ENCODE measurements at places on chromosomes 12 and 14.

- no peak for DNase-seq
Observed at GRCh38 chr14:104953097-104953496, 25.1 kb downstream of the AHNAK2 start.

GRCh38 chr12:108198043-108198442, 69.0 kb downstream of the WSCD2 start:
- no peak for DNase-seq

- no peak for DNase-seq
Observed at GRCh38 chr12:69405566-69405865, 46.0 kb downstream of the YEATS4 start.

- DNase-seq, result no peak
Observed at GRCh38 chr12:77163074-77164038, 98.0 kb upstream of the E2F7 start.

DNA sequence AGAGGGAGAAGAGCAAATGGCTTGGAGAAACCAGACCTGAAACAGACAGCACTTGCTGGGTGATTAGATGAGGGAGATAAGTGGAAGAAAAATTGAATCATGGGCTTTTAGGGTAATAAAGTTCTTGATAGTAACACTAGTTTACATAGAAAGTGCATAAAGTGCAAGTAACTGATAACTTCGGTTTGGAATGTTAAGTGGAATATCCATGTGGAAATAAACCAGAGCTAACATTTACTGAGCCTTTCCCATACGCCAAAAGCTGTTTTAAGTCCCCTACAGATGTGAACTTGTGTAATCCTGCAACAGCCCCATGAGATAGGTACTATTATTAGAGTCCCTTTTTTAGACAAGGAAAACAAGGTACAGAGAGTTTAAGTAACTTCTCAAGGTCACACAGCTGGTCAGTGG, 77.1 kb upstream of the NUDT4 start:
- no peak for DNase-seq

- DNase-seq, result no peak
Observed at GRCh38 chr12:120432772-120433525, 5.0 kb upstream of the COX6A1 start.

DNA sequence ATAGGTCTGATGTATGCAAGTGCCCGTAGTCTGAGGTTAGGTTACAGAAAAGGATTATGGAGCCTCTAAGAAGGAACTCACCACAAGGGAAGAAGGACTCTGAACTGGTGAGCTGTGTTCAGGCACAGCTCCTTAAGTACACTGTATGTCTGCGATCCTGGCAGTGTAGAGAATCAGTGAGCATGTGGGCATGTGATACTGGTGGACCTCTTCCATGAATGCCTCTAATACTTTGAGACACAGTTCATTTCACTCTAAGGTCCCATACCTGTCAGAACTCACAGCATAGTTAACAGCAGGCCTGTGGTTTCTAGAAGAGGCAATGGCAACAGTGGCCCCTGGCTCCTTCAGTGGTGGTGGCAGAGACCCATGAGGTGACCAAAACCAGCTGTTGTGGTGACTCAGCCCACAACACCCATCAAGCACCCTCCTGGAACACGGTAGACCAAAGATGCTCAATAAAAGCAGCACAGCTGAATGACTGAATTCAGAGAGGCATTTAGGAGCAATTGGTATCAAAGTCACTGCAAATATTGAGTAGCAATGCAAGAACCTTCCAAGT, 6.9 kb upstream of the OR6J1 start:
- no peak for DNase-seq

GRCh38 chr12:122918827-122919226, 22.9 kb upstream of the VPS37B start:
- no peak for DNase-seq

- no peak for DNase-seq
Observed at GRCh38 chr12:175250-175649, 38.7 kb downstream of the SLC6A12 start.

GRCh38 chr12:69278814-69279782, 39.7 kb downstream of the CPSF6 start:
- DNase-seq, result no peak

DNA sequence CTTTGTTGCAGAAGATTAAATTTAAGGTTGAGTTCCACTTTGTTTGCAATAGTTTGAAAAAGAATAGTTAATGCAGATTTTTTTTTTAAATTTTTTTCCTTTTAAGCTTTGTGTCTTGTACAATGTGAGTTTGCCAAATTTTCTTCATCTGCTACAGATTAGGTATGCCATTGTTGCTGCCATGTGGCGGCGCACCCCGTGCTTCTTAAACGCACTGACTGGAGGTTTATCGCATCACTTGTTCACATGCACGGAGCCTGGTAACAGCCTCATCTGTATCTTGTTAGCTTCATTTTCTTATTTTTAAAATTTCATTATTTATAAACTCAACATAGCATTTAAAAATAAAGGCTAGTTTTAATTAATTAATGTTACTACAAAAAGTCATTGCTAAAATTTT, 43.5 kb downstream of the ETNK1 start:
- no peak for DNase-seq

- no peak for DNase-seq
Observed at GRCh38 chr14:22174412-22175277, 414.4 kb downstream of the DAD1 start.

GRCh38 chr14:72948481-72949138, 22.3 kb downstream of the DCAF4 start:
- DNase-seq, result no peak

- no peak for DNase-seq
Observed at GRCh38 chr12:59973515-59973914, 377.7 kb downstream of the SLC16A7 start.

GRCh38 chr12:124915239-124916236, 1.1 kb upstream of the UBC start:
- DNase-seq, result no peak

GRCh38 chr12:124862768-124863415, 772 bp downstream of the SCARB1 start:
- DNase-seq, result no peak

DNA sequence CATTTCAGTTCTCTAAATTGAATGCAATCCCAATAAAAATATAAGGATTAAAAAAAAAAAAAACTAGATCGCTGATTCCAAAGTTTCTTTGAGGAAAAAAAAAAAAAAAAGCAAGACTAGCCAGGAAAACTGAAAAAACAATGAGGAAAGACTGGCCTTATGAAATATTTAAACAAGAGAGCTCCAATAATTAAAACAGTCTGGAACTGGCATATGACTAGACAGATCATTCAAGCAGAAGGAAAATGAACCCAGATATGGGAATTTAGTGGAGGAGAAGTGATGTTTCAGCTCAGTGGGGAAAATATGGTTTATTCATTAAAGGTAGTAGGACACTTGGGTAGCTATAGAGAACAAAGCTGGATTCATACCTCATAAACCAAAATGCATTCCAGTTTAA, 42.0 kb upstream of the TBC1D15 start:
- DNase-seq, result no peak

DNA sequence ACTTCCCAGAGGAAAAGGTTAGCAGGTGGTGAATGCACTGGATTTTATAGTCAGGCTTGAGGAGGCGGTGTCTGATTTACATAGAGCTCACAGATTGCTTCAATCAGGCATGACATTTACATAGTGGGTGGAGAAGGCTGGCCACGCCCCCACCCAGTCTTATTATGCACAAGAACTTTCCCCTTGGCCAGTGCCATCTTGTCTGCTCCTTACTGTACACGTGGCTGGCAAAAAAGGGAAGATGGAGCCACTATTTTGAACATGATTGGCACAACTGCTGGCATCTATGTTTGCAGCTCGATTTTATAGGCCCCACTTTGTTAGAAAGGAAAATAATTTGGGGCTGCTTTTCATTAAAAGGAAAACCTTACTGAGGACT, 10.9 kb upstream of the LGMN start:
- no peak for DNase-seq

GRCh38 chr12:55008944-55009585, 10.7 kb upstream of the NEUROD4 start:
- no peak for DNase-seq

DNA sequence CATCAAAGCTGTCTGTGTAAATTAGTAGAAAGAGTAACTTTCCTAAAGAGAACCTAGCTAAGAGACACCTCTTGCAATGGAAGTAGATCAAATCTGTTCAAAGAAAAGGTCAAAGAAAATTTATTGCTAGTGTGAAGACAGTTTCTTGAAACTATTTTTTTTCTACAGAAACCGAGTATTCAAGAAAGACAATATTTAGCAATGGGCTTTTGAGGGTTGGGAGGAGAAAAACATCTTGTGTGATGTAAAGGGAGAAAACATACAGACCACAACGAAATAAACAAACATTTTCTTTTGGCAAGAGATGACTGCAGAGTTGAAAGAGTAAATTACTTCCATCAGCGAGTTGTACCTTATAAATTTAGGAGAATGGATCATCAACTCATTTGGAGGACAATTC, 24.4 kb downstream of the NKX2-1 start:
- no peak for DNase-seq

GRCh38 chr14:30868736-30869135, 5.6 kb upstream of the COCH start:
- no peak for DNase-seq

GRCh38 chr12:97046901-97047300, 139.8 kb downstream of the NEDD1 start:
- no peak for DNase-seq

- DNase-seq, result no peak
Observed at GRCh38 chr14:96461950-96462798, 40.0 kb upstream of the PAPOLA start.

- DNase-seq, result no peak
Observed at GRCh38 chr14:102321456-102322422, 2.2 kb downstream of the ZNF839 start.

DNA sequence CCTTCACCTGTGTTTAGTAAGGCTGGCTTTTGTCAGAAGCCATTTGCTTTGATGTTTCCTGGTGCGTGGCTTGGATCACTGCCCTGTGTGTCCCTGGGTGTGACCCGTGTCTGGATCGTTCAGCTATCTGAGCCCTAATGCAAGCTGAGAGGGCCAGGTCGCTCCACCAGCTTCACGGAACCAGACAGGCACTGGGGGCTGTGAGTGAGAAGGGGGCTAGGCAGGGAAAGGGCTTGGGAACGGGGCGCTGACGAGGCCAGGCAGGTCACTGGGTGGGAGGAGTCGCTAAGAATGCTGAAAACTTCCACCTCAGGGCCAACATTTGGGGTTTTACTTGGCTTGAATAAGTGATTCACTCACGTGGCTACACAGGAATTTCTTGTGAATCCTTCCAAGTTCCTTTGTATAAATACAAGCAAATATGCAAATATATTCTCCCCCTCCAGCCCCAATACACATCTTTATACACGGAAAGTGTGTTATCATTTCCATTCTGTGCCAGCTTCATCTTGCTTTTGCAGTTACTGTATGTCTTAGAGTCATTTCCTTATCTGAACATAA, 24.2 kb upstream of the MMP17 start:
- DNase-seq, result no peak

GRCh38 chr12:69354556-69355187, 4.9 kb upstream of the YEATS4 start:
- DNase-seq, result no peak

- no peak for DNase-seq
Observed at GRCh38 chr12:61355105-61355504, 905.1 kb upstream of the USP15 start.

DNA sequence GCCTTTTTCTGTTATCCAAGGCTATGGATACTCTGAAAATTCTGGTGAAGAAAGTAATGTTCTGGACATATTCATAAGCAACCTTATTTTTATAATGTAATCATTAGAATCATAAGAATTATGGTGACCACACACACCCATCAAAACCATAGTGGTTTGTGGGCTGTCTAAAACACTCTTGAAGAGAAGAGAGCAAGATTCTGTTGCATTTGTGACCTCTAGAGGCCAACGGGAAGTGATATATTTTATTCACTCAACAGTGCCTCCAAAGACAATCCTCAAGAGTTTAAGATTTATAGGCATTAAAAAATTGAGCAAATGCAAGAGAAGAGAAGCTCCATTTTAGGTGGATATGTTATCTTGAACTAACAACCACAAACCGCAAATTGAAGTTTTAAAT, 68.5 kb upstream of the LGR5 start:
- no peak for DNase-seq

DNA sequence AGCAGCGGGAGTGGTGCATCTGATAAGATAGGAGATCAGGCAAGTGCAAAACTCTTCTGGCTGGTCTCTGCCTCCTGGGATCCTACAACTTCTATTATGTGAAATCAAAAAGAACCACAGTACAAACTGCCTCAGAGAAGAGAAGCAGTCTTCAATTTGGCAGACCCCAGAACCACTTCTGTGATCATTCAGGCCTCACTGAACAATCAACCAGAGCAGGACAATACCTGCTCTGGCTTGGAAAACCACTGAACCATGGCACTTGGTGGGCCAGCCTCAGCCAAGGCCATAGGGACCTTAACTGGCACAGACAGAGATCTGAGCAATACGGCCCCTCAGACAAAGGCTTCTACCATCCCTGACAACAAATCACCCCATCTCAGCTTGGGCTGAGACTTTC, 103.0 kb downstream of the NDUFA12 start:
- DNase-seq, result no peak

- DNase-seq, result no peak
Observed at GRCh38 chr12:33253178-33253577, 186.4 kb downstream of the SYT10 start.

DNA sequence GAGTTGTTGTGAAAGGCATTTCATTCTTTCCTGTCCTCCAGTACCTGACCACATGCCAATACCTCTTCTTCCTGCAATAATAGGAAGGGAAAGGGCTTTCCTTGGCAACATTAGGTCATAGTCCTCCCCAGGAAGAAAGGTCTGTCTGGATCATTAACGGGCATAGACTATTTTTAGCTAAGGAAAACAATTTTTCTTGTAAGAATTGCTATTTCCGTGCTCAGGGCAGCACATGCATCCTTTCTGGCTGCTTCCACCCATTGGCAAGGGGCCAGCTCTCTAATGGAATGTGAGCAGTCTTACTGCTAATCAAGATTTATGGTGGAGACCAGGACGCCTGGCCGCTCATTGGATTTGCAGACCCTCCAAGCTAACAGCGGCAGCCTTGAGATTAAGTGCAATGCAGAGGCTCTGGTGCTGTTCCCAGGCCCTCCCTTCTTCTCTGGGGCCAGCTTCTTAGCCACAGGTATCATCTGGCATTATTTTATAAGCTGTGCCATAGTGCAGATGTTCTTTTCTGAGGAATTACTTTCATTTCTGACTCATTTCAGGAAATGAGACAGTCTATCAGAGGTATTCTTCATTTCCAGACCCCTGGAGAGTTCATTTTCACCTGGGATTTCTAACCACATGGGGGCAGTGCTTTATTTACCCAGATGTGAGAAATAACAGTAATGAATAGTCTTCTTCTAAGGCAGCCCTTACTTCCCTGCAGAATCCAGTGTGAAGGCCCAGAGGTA, 52.9 kb downstream of the ANO6 start:
- no peak for DNase-seq
